ENCODE measurements at places on chromosomes 6 and 20.

- no peak for DNase-seq
Observed at GRCh38 chr6:33688451-33689147, 22.9 kb downstream of the UQCC2 start.

GRCh38 chr6:82607998-82608725 lies 244.5 kb downstream of the TPBG start:
- DNase-seq: no peak

GRCh38 chr6:52125139-52125538 lies 37.7 kb upstream of the PKHD1 start:
- no peak for DNase-seq

DNA sequence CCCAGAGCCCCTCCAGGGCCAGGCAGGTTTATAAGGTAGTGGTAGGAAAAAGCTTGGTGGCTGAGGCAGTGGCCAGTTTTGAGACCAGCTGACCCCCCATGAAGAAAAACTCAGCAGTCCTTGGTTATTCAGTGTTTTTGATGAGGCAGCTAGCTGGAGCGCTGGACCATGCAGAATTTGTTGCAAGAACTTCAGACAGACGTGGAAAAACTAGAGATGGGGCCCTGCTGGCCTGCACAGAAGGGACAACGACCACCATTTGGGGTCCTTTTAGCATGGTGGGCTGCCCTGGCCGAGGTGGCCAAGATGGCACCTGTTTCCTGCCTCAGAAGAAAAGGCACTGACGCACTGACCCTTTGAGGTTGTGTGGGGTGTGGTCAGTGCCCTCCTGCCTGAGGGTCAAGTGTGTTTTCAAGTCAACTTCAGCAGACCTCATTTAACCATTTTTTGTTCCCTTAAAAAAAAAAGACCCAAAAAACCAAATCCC lies 2.7 kb downstream of the RPS21 start:
- DNase-seq: no peak
